ENCODE measurements at places on chromosomes 12 and 14. TPM values are rescaled to one million over a fixed set of nuclear protein-coding genes. Genes with fewer than 3 reads are reported as not detected.

DNA sequence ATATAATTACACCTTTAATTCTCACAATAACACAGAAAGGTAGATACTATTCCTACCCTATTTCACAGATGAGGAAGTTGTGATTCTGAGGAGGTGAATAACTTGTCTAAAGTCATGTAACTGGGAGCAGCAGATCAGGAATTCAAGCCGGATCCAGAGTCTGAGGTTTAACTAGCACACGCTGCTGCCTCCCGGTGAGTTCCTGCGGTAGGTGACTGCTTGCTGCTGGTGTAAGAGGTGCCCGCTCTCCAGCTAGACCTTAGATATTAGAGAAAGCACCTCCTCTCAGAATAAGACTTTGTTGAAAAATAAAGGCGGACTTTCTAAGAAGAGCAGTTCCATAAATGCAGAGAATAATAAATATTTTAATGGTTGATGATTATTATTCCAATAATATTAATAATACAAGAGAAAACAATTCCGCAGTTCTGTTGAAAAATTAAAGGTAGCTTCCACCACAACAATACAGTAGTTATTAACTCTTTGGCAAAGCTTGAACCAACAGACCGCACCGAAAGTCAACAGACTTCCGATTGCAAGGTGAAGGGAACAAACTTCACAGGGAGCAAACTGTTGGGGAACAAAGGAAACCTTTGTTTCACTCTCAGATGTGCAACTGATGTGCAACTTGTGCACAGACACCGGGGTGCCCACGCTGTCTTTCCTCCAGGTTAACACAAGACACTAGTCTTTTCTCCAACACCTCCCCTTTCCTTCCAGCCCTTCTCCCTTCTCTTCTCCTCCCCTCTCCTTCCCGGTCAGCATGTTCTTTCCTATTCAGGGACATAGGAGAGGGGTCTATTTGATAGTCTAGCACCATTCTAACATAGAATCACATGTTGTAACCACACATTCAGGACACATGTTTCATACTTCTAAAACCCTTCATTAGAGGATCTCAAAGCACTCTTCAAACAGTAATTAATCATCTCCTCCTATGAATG, 73.2 kb upstream of the EGLN3 start:
- no peak overlapping the region for H3K27ac ChIP-seq
- H3K4me1 ChIP-seq, result no peaks in the 10 kb centered on the region
- H3K36me3 ChIP-seq, result no peaks in the 10 kb centered on the region
- H3K4me3 ChIP-seq, result no peak overlapping the region

- H3K4me1 ChIP-seq, result no peaks in the 10 kb centered on the region
- no peaks in the 10 kb centered on the region for H3K36me3 ChIP-seq
- no peak for DNase-seq
- no peak overlapping the region for H3K27ac ChIP-seq
- H3K27me3 ChIP-seq, result no peaks in the 10 kb centered on the region
Measured at GRCh38 chr14:100472094-100472455, 115.1 kb downstream of the BEGAIN start.

GRCh38 chr12:96263449-96263902, 69.3 kb downstream of the ELK3 start:
- H3K36me3 ChIP-seq, result peaks cover 65% of the 10 kb centered on the region
- H3K4me1 ChIP-seq, result no peaks in the 10 kb centered on the region
- H3K4me3 ChIP-seq, result no peak overlapping the region
- no peak overlapping the region for H3K27ac ChIP-seq

DNA sequence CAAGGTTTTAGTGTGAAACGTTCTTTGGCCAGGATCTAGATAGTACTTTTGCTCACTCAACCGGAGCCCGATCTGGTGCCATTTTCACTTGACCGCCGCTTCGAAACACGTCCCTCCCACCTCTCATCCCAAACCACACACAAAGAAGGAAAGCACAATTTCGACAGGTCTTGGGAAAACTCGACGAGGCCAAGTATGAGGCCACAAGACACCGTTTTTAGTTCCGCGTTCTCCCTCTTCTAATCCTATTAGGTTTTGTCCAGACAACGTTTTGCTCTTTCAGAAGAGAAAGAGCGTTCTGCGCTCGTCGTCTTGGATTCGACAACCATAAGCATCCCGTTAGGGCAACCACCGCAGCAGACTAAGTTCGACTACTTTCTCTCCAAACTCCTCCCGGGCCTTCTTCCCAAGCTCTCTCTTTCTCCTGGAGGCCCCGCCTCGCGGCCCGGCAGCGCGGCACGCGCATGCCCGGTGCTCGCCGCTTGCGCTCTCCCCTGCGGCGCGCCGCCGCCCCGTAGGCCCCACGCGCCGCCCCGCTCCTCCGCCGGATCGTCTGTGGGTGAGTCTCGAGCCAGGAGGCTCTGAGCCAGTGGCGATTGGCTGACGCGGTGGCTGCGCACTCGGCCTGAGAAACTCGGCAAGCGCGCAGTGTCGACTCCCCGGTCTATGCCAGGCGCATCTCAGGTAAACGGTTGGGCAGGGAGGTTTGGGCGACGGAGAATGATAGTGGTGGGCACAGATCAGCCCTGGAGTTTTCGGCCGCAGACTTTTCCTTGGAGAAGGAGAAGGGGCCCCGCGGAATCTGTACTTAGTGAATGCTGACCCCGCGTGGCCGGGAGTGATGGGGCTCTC, at the start of gene MIPOL1:
Gene MIPOL1, plus strand, starts transcription at position 517 of the 852 bp plus-strand sequence. CDS start 49,952 bp downstream, outside the sequence.
- H3K36me3 ChIP-seq, result no peaks in the 10 kb centered on the region
- no peaks in the 10 kb centered on the region for H3K4me1 ChIP-seq
- no peaks in the 10 kb centered on the region for H3K27me3 ChIP-seq
- no peak within 1 kb of the TSS for H3K27ac ChIP-seq
- no peak within 1 kb of the TSS for H3K4me3 ChIP-seq

DNA sequence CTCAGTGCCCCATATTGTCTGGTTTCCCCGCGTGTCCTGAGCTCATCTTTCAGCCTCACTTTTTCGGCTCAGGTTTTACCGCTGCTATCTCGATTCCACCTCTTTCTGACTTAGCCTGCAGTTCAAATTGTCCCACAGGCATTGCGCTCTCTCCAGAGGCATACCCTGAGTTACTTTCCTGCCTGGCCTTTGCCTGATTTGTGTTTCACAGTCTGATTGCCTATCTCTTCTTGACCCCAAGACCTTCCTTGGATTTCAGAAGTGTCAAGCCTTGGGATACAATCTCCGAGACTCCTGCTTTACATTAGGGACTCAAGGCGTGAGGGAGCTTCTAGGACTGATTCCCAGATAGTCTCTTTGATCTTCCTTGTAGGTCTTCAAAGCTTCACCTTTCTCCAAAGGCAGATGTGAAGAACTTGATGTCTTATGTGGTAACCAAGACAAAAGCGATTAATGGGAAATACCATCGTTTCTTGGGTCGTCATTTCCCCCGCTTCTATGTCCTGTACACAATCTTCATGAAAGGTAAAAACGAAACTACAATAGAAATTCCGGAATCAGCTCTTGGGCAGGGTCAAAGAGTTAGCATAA, 629 bp downstream of the LETMD1 start:
- H3K27ac ChIP-seq, result peak overlapping the region; percentile 94
- peaks cover 25% of the 10 kb centered on the region for H3K4me1 ChIP-seq
- DNase-seq, result peak; percentile 21
- no peaks in the 10 kb centered on the region for H3K27me3 ChIP-seq
- peak overlapping the region; percentile 88 for H3K4me3 ChIP-seq

- H3K36me3 ChIP-seq, result no peaks in the 10 kb centered on the region
- no peaks in the 10 kb centered on the region for H3K27me3 ChIP-seq
- no peaks in the 10 kb centered on the region for H3K4me1 ChIP-seq
- no peak overlapping the region for H3K27ac ChIP-seq
- no peak overlapping the region for H3K4me3 ChIP-seq
Measured at GRCh38 chr14:32546246-32546645, 217.1 kb downstream of the AKAP6 start.

KRT2 gene
- polyA plus RNA-seq, result 0.80 TPM

GRCh38 chr14:92505826-92506225, 7.8 kb upstream of the RIN3 start:
- no peak overlapping the region for H3K4me3 ChIP-seq
- no peak overlapping the region for H3K27ac ChIP-seq
- DNase-seq, result no peak
- H3K36me3 ChIP-seq, result no peaks in the 10 kb centered on the region
- peaks cover 3% of the 10 kb centered on the region for H3K27me3 ChIP-seq

DNA sequence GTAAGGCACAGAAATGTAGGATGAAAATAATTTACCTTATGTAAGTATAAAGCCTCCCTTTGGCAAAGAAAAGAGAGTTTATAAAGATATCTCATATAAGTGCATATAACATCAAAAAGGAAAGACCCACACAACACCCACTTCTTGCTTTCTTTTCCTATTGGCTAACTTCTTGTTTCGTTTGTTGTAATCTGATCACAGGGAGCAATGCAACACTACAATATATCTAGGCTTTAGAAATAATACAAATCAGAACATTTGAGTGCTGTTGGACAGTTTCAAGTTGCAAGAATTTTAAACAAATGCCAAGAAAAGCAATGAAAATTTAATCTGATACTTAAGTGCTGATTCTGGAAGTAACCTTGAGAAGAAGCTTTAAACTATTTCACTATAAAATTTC, 1.3 kb downstream of the FGD6 start:
- no peak for DNase-seq
- H3K27me3 ChIP-seq, result peaks cover 5% of the 10 kb centered on the region
- H3K36me3 ChIP-seq, result no peaks in the 10 kb centered on the region

NEUROD4 gene
- not detected for polyA plus RNA-seq

- peaks cover 3% of the 10 kb centered on the region for H3K4me1 ChIP-seq
- no peak for DNase-seq
- no peaks in the 10 kb centered on the region for H3K27me3 ChIP-seq
- H3K27ac ChIP-seq, result no peak overlapping the region
- H3K36me3 ChIP-seq, result no peaks in the 10 kb centered on the region
Measured at GRCh38 chr12:3305464-3305863, 185.5 kb upstream of the PRMT8 start.

Measured in CD4-positive, CD25-positive, alpha-beta regulatory T cell (primary cell).